ENCODE measurements at places on chromosomes 7 and 10.
A peak's percentile ranks its signal among the peaks of the same experiment; 100 is the strongest.

DNA sequence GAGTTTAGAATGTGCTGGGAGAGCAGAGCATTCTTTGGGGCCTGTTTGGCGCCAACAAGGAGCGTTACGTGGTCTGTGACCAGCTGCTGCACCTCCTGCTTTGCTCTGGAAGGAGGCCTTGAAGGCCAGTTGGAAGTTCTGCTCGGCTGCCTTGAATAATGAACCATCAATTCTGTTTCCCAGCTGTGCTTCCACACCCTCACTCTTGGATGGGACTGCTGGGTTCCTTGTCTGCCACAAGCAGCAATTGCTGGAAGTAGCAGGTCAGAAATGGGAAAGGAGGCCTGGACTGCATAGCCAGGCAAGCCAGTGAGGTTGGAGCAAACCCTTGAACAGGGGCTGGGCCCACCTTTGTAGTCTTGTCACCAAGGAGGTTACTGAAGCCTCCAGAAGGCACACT is 86.6 kb upstream of the INSYN2A start:
- DNase-seq, result no peak

DNA sequence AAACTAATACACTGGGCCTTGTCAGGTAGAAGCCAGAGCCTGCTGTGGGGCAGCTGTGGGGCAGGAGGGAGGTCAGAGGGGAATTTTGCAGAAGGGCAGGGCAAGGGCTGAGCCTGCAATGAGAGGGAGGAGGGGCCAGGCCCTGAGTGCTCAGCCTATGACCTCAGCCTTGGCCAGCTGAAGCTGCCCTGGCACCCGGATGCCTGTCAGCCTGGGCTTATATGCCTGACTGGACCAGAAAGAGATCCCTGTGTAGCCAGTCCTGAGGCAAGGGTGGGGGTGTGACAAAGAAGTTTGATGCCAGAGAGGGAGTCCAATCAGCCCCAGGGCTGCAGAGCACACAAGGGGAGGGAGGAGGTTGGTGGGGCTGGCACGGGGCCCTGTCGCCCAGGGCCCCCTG is 22.3 kb upstream of the PRRT4 start:
- DNase-seq, result no peak

DNA sequence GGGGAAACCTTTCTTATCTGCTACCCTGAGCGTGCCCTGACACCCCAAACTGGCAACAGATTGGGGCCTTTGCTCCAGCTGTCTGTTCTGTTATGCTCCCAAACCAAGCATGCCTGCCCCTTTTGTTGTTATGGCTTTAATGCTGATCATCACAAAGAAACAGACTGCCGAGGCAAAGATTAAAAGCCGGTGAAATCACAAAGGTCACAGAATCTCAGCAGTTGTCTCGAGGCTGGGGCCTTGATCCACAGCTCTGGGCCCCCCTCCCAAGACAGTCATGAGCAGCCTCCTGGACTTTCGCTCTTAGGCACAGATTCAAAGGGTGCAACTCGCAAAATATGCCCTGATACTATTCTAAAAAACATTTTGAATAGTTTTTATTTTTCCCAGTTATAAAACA is 65.6 kb downstream of the STRA8 start:
- no peak for DNase-seq

- DNase-seq, result no peak
These were observed 21.4 kb downstream of the CCAR1 start for GRCh38 chr10:68742397-68742796.

- no peak for DNase-seq
These were observed 141.9 kb downstream of the ELFN1 start for GRCh38 chr7:1811850-1812508.

DNA sequence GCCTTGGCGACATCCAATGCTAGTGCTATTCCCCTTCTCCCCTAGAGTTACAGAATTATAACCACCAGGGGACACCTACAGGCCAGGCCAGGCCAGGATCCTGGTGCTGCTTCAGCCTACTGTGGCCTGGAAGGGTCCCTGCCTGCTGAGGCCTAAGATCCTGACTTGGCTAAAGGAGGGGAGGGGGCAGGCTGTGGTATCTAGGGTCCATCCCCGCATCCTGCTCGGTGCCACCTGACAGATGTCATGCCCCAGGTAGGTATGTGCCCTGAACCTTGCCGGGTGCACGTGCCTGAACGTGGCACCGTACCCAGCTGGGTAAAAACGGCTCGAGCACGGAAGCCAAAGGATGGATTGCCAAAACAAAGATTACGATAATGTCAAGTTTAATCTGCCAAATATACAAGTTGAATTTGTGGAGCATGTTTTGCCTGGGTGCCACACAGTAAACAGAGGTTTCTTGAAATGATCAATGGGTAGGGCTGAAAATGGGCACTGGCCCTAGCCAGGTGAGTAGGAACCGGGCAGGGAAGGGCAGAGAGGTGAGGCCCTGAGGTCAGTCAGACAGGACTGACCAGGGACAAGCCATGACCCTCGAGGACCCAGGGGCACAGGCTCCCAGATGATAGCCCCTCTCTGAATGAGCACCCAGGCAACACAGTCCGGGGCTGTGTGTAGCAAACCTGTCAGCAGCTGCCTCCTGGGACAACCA is 12.6 kb downstream of the PDAP1 start:
- DNase-seq, result no peak

DNA sequence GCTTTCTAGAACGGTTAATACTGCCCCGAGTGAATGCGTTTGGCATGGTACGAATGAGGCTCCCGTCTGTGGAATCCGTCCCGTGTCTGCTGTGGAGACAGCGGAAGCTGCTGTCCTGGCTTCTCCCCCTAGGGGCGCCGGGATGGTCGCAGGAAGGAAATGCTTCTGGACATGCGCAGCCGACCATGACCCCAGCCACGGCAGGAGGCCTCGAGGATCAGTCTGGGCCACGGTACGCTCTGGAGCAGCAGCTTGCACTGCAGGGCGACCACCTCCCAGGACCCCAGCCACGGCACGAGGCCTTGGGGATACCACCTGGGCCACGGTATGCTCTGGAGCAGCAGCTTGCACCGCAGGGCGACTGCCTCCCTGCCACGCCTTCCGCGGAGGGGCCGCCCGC is 107.9 kb downstream of the CYTH3 start:
- no peak for DNase-seq

DNA sequence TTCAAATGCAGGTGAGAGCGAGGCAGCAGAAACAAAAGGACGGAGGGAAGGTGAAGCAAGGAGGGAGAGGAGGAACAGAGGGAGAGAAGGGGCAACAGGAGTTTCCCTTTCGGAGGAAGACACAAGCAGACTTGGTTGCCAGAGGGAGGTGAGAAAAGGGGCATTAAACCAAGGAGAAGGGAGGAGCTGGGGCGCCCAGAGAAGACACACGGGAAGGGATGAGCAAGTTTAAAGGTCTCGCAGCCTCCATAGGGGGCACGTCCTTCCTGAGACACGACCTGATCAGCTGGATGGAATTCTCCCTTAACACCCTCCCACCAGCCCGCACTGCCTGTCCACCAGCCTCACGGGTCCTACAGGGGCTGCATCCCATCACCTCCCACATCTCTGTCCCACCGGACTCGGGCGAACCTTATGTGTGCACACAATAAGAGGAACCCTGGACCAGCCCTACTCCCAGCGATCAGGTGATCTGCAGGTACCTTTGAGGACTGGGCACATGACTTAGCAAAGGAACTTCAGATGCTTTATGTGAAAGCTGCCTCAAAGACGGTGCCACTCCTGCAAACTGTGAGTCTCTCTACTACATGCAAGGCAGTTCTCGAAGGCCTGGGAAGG is 251.2 kb downstream of the TNS3 start:
- no peak for DNase-seq

GRCh38 chr10:129105266-129105665 is 361.8 kb upstream of the MGMT start:
- DNase-seq, result no peak

- DNase-seq, result no peak
These were observed 104.2 kb upstream of the MKI67 start for GRCh38 chr10:128230401-128230800.

- no peak for DNase-seq
These were observed 293.4 kb downstream of the GFRA1 start for GRCh38 chr10:115979576-115979975.

- DNase-seq, result no peak
These were observed 296.9 kb downstream of the SORCS3 start for GRCh38 chr10:104938031-104938430.

GRCh38 chr10:123997013-123997412 is 96.4 kb downstream of the CHST15 start:
- peak; percentile 29 for DNase-seq

GRCh38 chr7:32330602-32331001 is 159.6 kb downstream of the LSM5 start:
- no peak for DNase-seq

DNA sequence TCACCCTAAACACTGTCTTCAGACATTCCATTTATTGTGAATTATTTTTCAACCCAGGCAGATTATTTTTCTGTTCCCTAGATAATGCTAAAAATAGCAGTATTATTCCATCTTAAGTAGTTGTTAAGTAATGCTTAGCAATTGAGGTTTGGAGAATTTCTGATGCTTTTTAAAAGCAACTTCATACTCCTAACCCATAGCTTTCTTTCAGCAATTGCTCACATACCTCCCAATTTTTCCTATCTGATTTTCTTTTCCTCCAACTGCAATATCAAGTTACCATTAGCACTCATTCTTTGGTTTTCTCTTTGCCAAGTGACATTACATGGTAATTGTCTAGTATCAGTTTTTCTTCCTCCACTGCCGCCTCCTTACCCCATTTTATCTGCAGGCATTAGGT is 104.7 kb downstream of the GPR85 start:
- DNase-seq, result no peak

GRCh38 chr10:128588402-128588801 is 462.2 kb upstream of the MKI67 start:
- no peak for DNase-seq

- no peak for DNase-seq
These were observed 24.9 kb downstream of the BEND7 start for GRCh38 chr10:13503745-13504463.

GRCh38 chr10:14742815-14743214 is 31.9 kb downstream of the FAM107B start:
- DNase-seq, result no peak

GRCh38 chr10:63103971-63104409 is 29.1 kb upstream of the NRBF2 start:
- no peak for DNase-seq

DNA sequence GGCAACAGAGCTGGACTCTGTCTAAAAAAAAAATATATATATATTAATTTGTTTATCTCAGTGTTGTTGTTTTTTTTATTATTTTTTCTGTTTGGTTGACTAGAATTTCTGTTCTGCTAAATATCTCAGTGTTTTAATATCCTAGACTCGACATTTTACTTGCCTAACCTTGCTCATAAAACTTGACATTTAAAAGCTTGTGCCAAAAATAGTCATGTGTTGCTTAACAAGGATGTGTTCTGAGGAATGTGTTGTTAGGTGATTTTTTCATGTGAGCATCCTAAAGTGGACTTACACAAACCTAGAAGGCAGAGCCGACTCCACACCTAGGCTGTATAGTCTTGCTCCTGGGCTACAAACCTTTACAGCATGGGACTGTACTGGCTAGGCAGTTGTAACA is 23.1 kb downstream of the NRBF2 start:
- no peak for DNase-seq

DNA sequence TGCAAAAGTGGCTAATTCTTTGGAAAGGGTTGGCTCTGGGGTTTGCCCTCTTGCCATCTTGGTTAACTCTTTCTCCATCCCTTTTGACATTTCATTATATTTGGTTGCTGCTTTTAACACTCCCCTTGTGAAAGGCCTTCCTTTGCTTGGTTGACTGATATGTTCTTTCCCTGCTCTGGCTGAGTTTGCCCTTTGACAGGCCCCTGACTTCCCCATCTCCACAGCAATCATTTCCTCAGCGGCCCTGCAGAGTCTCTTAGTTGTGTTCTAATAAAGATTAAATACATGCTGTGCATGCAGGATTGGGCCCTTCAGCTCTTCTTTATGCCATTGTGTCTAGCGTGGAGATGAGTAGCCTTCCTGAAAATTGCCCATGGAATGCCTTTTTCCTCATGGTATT is 84.5 kb upstream of the CSTF2T start:
- no peak for DNase-seq

DNA sequence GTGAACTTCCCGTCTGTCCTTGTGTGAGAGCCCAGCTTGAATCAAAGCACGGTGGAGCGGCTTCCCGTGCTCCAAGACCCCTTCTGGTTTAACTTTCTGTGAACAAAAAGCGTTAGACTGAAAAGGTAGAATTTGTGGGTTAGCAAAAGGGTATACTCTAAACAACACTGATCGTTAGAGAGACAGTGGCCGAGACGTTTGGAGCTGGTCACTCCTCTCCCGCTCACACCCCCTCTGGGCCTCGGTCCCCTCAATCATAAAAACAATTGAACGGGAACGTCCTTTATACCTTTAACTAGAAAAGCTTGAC is 502 bp downstream of the PRKRIP1 start:
- DNase-seq, result no peak

DNA sequence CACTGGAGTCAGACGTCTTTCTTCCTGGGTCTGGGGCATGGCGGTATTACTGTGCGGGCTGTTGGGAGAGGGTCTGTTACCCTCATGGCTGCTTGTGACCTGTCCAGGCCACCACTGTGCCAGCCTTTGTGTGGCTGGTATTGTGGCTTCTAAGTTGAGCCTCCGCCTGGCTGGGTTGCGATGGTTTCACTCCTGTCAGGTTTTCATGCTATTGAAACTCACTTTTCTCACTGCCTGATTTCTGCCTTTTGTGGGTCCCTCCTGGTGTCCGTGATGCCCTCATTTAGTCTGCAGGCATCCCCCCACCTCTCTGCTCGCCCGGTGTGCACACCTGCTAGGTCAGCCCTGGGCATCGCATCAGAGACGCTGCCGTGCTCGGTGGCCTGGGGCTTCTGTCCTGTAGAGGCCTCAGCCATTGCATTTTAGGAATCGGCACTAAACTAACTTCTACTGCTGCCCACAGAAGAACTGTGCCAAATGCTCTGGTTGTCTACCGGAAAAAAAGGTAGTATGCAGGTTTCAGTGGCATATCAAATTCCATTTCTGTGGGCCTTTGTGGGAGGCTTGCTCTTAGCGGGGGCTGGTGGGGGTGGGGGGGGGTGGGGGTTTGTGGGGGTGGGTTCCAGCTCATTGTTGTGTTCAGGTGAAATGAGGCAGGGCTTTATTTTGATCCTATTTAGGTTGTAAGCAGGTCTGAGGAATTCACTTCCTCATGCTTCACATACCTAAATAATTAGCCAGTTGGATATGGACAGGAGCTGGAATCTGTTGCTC is 64.3 kb downstream of the MGMT start:
- no peak for DNase-seq

- peak; percentile 56 for DNase-seq
These were observed 997 bp upstream of the LDB1 start for GRCh38 chr10:102120991-102121738.

DNA sequence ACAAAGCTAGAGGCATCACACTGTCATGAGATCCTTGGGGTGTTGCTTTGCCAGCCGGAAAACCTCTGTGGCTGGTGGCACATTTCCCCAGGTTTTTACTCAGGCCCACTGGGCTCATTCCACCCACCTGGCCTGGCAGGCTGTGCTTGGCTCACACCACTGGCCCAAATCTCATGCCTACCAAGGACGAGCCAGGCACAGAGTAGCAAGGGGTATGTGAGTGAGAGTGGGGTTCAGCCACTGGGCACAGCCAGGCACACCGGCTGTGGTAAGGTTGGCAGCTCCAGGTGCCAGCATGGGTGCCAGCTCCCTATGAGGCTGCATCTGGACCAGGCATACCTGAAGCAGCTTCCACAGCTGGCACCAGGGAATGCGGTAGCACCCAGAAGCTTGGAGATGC is 21.4 kb downstream of the STEAP1 start:
- no peak for DNase-seq
